Urinary bladder (tissue), 4 donors: ENCODE measurements at places on chromosomes 2 and 18. TPM values are rescaled to one million over a fixed set of nuclear protein-coding genes. Genes with fewer than 3 reads are reported as not detected.

DNA sequence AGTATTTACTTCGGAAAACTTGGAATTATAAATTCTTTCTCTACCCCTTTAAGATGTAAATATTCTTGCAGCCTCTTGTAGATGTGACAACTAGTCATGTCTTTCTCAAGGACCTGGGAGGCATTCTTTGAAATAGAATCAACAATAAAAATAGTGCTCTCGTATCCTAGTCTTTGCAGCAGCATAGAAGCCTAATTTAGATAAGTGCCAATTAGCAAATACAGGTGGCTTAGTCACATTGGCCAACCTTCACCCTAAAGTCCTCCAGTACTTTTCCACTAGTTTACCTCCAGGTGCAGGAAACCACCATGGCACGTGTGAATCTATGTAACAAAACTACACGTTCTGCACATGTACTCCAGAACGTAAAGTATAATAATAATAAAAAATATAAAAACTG is 3.5 kb upstream of the ZSWIM2 start:
- DNase-seq: no peak

GRCh38 chr2:105861200-105861599 is 116.5 kb downstream of the NCK2 start:
- no peak for DNase-seq

CD8B2 gene
- total RNA-seq: 0.37 TPM

- DNase-seq: no peak
Observed at GRCh38 chr2:233852056-233852455, 2.3 kb downstream of the HJURP start.

DNA sequence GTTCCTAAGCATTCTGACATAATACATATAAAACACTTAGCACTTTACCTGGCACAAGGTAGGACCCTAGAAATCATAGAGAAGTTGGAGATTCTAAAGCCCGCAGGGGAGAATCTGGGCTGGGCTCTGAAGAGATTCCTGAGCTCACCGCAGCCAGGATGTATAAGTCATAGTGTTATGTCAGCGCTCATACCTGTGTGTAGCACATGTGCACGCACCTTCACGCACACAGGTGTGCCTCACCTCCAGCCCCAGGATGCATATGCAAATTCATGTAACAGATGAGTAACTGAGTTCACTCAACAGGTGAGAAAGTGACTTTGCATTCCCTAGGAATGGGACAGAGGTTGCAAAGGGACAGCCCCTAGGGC is 7.9 kb upstream of the SDC1 start:
- DNase-seq: no peak

GRCh38 chr2:149021761-149022160 is 16.7 kb upstream of the LYPD6B start:
- DNase-seq: no peak

GRCh38 chr2:140539242-140539875 is 1591.5 kb downstream of the LRP1B start:
- DNase-seq: no peak

DNA sequence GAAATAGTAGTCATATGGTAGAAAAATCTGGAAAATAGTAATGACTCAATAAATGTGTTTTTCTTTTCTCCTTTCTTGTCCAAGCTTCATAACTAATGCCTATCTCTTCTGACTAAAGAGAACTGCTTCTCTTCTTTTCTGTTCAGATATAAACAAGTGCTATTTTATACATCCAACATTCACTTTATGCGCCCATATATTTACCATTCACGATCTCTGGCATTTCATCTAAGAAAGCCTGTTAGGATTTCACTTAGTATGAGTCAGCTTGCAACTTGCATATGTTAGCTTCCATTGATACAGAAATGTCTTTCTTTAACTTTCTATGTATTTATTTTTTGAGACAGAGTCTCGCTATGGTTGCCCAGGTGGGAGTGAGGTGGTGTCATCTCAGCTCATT is 224.9 kb downstream of the VAPA start:
- DNase-seq: no peak

DNA sequence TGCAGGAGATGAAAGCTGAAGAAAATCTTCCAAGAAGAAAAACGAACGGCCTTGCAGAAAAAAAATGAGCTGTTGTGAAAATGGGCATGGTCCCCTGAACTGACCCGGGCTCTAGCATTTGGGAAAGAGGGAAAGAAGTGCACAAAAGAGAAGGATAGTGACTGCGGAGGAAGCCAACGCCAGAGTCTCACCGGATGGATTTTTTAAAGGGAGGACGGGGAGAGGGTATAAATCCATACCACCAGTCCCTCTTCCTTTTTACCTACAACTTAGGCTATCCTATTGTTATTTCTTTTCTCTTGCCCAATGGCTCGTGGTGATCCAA is 601 bp downstream of the WDR35 start:
- DNase-seq: no peak
